ENCODE measurements at places on chromosomes 6 and 20.
A peak's percentile ranks its signal among the peaks of the same experiment; 100 is the strongest.

- DNase-seq = no peak
These were observed 123.5 kb downstream of the GRM4 start for GRCh38 chr6:34022250-34022872.

DNA sequence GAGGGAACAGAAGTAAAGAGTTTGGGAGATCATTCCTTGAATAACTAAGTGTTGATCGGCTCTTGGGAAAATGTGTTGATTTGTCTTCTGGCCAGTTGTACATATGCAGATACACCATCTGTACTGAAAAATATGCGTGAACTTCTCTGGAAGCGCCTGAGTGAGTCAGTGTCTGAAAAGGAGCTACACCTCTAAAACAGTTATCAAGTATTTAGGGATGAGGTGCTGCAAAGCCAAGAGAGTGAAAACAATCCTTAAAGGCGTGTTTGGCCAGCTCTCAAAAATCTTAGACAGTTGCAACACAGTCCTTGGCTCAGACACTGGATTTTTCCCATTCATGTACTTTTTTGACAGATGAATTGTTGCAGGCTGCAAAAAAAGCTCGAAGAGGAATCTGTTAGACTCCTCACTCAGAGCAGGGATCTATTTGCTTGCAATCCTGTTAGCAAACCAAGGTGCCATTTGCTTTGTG lies 61.3 kb downstream of the BMP6 start:
- peak; percentile 13 for DNase-seq

- DNase-seq = no peak
These were observed 1.5 kb upstream of the TMEM200A start for GRCh38 chr6:130364224-130364780.

DNA sequence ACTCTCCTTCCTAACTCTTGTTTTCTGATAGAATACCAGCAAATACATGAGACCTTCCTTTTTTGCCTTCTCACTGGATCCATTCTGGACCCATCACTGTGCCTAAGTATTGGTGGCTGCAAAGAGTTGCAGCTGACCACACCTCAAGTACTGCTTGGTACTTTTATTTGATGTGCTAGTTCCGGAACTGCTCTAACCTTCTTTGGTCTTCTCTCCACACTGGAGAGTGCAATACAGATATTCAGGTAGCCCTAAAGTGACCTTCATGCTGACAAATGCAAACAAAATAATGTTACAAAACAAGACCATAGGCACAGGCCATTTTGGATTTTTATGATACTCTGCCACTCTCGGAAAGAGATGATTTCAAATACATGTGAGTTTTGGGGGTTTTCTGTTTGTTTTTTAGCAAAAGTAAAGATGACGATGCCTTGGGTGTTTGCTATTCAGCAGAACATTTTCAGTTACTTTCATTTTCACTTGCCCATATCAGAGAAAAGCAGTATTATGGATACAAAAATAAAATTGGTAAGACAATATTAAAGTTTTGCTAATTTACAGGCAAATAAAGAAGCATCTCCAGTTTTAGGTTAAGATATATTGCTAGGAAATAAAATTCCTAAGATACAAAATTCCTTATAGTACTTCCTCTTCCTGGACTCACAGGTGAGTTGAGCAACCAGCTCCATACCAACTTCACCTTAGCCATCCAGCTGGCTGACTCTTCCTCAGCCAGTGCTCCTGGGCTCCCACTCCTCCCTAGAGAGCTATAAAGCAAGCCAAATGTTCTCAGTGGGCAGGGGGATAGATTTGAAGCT lies 42.0 kb downstream of the PTPRK start:
- DNase-seq = no peak

- peak; percentile 10 for DNase-seq
These were observed 110.3 kb upstream of the BACH2 start for GRCh38 chr6:90406957-90407356.

DNA sequence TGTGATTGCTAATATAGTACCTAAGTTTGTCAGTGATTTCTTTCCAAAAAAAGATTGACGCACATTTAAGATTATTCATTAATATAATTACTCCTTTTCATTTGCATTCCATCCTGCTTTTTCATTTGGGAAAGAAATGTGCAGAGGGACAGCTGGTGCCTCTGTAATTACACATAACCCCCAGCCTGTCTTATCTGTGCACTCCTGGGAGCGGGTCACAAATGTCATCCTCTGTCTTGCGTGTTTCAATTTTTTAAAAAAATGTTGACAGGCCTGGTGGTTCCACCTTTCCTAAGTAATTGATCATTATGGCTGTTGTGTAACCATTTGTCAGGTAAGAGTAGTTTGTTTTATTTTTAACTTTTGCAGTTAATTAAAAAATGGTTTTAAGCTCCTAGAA lies 92.7 kb downstream of the SLX4IP start:
- DNase-seq = no peak

DNA sequence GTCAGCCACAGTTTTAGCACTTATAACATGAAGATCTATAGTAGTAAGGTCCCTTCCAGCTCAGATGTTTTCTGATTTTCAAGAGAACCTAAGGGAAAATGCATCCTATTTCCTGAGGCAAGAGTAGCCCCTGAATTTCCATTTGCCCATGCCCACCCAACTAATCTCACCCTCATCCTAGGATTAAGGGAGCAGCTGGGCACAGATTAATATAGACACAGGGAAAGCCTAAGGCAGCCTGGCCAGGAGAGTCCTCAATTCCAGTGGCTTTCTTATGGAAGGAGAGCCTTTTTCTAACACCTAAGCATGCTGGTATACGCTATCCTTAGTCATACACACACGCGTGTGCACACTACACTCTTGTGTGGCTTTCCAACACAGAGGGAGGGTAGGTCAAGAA lies 1.5 kb downstream of the APOBEC2 start:
- no peak for DNase-seq

GRCh38 chr6:106373502-106374239 lies 13.2 kb downstream of the CRYBG1 start:
- DNase-seq = no peak

GRCh38 chr20:42098418-42098817 lies 480.2 kb upstream of the CHD6 start:
- no peak for DNase-seq

DNA sequence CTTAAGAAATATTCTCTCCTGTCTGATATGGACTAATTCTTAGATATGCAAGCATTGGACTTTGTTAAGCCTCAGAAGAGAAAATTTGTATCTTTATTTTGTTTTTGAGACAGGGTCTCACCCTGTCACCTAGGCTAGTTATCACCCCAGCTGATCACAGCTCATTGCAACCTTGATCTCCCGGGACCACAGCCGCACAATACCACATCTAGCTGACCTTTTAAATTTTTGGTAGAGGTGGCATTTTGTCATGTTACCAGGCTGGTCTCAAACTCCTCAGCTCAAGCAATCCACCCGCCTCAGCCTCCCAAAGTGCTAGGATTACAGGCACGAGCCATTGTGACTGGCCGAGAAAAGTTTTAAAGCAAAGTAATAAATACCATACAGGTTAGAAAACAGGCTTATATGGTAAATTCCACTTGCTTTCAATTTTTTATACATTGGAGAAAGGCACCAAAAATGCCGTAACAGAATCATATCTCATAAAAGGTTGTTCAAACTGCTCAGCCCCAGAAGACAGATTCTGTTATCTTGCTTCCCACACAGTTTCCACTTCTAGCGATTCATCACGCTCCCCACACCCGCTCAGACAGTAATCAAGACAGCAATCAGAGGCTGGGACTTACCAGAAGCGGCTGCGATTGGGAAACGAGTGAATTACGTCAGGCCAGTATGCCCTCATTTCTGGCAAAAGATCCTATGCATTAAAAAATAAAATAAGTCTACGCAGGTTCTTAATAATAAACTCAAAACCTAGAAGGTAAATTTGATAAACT lies 13.8 kb downstream of the RNASET2 start:
- peak; percentile 45 for DNase-seq

- peak; percentile 94 for DNase-seq
These were observed 6.3 kb upstream of the PARD6B start for GRCh38 chr20:50724851-50725723.

GRCh38 chr6:156954191-156954590 lies 177.0 kb downstream of the ARID1B start:
- no peak for DNase-seq

- peak; percentile 74 for DNase-seq
These were observed 177.0 kb downstream of the TTLL2 start for GRCh38 chr6:167501831-167502385.

DNA sequence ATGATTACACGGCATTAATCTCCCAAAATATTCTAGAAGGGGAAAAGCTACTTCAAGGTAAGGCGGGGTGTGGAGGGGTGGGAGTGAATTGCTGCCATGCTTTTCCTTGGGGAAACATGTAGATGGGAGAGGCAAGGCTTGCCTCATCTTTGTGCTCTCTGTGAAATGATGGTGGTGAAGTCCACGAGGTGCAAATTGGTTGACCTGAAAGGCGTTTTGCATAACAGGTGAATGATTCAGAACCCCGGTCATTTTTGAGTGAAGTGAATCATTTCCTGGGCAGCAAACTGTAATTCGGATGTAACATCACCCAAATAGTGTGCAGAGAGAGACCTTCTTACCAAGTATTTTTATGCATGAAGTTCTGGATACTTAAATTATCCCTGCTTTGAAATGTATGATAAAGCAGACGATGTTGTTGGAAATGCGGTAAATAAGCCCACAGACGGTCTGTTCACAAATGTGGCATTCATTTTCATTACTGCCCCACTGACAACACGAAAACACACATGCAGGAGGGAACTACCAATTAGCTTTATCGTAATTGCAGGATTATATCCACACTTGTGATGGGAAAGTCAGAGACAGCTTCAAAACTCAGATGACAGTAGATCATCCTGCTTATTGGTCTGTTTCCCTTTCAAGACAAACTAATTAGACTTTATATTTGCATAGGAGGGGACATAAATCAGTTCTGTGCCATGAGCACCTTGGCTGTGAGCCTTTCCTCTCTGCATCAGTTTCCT lies 3.0 kb downstream of the CDH4 start:
- DNase-seq = no peak

Data from hepatocyte (in vitro differentiated cells).